ENCODE measurements at places on chromosomes 3 and 15.
A peak's percentile ranks its signal among the peaks of the same experiment; 100 is the strongest.

DNA sequence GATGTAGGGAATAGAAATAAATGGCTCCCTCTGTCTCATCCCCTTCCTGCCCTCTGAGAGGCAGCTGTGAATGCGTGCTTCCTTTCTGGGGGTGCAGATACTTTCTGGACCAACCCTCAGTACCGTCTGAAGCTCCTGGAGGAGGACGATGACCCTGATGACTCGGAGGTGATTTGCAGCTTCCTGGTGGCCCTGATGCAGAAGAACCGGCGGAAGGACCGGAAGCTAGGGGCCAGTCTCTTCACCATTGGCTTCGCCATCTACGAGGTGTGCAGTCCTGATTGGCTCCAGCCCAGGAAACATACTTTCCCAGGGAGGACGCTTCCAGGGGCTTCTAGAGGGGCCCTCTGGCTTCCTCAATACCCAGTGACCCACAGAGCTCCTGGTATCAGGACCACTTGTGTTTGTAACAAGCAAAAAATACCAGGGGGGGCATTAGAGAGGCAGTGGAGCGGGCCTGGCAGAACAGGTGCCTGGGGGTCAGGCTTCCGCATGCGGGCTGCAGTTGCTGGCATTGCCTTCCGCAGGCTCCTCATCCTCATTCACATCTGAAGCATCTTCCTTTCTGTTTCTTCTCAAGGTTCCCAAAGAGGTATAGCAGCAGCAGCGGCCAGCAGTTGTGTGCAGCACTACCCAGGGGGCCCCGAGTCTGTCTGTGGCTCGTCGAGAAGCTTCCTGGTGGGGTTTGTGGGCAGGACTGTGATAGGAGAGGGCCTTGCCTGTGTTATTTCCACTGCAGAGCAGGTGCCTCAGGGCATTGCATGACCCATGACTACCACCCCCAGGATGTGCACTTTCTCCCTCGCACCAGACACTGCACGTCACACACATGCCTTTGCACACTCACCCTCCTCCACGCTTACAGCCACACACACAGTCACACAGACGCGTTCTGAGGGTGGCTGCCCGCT, 42.5 kb downstream of the CAPN3 start:
- no peak for DNase-seq

- peak; percentile 80 for DNase-seq
These were observed 165.8 kb downstream of the MECOM start for GRCh38 chr3:169497567-169498257.

- DNase-seq: no peak
These were observed 88.6 kb upstream of the PSMD6 start for GRCh38 chr3:64111872-64112271.

DNA sequence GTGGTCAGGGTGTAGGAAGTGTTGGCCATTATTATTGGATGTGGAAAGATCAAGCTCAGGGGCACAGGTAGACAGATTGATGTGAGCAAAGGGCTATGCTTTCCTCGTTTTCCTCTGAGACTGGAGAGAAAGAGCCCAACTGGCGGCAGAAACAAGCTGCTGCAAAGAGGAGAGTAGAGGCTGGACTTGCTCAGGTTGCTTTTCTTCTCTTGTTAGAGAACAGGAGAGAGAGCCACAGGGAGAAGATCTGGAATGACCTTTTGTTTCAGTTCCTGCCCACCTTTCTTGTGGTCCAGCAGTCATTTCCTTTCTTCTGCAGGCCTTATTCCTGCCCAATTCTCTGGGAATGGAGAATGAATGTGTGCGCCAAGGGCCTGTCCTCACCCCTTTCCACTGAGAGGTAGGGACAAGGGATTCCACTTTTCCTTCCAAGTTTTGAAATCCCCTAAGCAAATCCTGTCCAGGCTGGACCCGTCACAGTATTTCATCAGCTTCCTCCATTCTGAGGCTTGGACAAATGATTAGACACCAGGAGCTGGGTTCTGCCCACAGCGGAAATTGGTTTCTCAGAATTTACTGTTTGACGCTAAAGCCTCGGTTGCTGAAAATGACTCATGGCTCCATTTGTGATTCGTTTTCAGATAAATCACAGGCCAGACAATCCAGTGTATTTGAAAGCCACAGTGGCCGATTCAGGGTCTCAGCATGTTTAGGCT, 16.1 kb downstream of the ZNF80 start:
- peak; percentile 56 for DNase-seq

DNA sequence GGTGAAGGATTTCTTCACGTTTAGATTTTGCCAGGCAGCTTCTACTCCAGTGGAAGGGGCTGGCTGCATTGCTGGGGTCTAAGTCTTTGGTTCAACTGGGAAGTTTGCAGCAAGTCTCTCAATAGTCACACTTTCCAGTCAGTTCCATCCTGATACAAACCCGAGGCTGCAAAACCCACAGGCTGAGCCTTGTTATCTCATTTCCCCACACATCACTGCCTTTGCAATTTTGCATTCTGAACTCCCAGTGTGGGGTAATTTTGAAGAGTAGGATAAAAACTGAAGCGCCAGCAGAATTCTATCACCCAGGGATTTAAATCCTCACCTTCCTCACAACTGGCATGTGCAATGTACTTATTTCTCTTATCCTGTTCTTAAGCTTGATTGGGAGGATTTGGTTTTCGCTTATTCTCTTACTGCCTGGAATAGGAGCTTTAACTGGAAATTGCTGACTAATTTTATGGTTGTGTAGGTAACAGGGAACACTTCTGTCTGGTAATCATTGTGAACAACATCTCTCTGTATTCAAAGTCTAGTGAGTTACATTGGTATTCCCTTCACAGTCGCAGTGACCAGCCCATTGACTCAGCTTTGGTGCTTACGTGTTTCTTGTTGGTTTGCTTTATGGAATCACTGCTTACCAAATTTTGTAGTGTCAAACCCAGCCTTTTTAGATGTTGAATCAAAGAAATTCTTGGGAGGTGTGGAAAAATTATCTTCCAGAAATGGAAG, 142.0 kb upstream of the TOPAZ1 start:
- DNase-seq: no peak

DNA sequence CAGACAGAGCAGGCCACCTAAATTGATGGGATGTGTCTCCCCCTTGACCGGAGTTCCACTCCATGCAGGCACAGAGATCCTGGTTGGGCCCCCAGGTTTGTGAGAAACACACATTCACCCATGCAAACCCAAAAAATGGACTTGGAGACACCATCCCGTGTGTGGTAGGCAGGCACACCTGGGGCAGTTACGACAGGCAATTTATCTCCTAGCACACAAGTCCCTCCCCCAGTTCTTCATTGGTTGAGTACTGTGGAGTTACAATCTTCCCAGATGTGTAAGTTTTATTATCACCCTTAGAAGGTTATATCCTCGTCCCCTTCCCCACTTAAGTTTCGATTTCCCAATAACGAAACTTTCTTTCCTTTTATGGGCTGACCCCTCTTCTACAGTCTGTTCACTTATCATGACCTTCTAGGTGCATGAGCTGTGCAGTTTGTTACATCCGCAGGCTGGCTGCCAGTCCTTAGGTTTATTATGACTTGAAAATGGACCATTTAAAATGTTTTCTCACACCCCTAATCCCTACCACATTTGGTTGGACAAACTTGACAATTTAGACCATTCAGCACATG, 27.3 kb downstream of the ARL8B start:
- no peak for DNase-seq

DNA sequence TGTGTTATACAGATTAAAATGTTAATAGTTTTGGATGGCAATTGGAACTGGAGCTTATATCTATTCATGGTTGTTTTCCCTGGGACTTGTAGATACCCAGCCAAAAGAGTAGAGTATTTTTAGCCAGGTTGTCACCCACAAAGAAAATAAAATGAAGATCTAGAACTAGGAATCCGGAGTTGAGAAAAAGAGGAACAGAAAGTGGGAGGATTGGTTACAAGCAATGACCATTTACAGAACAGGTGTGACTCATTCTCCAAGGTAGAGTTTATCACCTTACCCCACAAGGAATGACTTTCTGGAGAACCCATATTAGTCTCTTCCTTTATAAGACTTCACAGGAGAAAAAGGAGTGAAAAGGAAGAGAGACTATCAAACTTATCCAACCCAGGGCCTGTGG, 99.8 kb downstream of the TMEM108 start:
- DNase-seq: no peak

Data from astrocyte (in vitro differentiated cells and primary cell).